Ascending aorta (tissue), 2 donors: ENCODE measurements at places on chromosomes 6 and 20.

DNA sequence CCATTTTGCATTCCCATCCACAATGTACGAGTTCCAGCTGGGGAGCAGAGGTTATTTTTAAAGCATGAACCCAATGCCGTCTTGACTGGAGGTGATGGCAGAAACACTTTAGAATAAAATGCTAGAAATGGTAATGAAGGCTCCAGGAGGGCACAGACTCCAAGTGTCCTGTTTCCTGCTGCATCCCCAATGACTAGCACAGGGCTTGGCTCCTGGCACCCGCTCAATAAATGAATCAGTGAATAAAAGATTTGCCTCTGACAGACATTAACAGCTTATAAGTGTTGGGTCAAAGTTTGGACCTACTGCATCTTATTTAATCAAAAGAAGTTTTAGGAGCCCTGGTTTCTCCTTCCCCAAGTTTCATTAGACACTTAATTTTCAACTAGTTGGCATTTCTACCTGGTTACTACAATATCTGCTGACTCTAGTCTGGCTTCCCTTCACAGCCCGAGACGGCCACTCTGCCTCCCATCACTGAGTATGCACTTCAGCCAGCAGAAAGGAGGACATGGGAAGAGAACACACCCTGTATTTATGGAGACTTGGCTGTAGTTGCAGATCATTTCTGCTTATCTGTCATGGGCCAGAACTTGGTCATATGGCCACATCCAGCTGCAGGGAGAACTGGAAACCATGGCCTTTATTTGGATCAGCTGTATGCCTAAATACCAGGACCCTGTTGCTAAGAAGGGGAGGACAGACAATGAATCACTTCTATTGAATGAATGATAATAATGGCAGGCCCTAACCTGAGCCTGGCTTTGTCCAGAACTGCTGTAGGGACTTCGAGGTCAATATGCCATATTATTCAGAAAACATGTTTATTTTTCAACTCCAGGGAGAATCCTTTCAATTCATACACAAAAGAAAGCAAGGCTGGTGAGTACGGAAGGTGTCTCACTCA lies 63.1 kb downstream of the TTI1 start:
- H3K27ac ChIP-seq: no peak overlapping the region
- H3K4me3 ChIP-seq: no peak overlapping the region
- no peak for DNase-seq
- no peaks in the 10 kb centered on the region for H3K4me1 ChIP-seq

GRCh38 chr20:57693002-57693582 lies 16.7 kb downstream of the PMEPA1 start:
- peak overlapping the region; percentile 77 for H3K27ac ChIP-seq
- peaks cover 51% of the 10 kb centered on the region for H3K4me1 ChIP-seq
- no peak for DNase-seq
- H3K4me3 ChIP-seq: no peak overlapping the region
- no peaks in the 10 kb centered on the region for H3K27me3 ChIP-seq

DNA sequence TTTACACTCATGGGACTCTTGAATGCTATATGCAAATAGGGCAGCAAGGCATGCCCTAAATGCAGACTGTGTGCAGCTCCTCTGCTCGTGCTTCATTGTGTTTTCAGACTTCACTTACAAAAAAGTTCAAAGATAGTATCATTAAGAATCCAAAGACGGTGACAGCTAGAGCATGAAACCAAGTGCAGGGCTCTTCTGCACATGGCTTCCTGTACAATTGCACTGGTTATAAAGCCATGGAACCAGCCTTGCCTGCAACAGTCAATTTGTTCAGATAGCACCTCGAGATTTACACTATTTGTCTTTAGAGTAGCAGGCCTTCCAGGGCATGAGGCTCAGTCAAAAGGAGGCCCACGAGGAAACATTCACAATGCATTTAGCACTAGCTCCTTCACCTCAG lies 35.6 kb downstream of the RFPL4B start:
- no peaks in the 10 kb centered on the region for H3K4me1 ChIP-seq
- no peaks in the 10 kb centered on the region for H3K27me3 ChIP-seq
- no peak overlapping the region for H3K27ac ChIP-seq

DNA sequence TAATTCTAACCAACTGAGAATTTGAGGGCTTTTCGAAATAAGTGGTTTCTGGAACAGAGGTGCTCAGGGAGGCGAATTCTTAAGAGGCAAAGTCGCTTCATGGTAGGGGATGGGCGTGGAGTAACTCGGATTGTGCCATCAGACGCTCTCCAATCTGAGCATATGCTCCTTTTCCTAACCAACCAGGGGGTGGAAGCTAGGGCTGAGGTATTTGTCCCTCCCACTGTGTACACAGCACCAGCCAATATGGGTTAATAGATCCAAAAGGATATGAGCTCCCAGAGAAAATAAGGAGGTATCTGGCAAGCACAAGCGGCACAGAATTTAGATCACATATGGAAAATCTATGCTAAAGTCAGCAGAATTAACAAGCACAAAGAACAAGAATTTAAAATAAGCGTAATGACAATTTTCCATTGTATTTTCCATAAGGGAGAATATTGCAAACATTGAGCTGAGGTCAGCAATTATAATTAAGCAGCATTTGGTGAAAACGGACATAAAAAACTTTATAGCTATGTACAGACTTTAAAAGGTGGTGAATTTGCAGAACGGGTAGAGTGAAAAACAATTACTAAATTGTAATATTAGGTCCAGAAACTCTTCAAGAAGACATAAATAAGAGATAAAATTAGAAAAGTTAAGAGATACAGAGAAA lies 55.0 kb upstream of the PHACTR1 start:
- H3K27ac ChIP-seq: no peak overlapping the region
- no peaks in the 10 kb centered on the region for H3K4me1 ChIP-seq
- no peaks in the 10 kb centered on the region for H3K27me3 ChIP-seq

- H3K4me3 ChIP-seq: no peak overlapping the region
- no peaks in the 10 kb centered on the region for H3K27me3 ChIP-seq
- no peak overlapping the region for H3K27ac ChIP-seq
- H3K36me3 ChIP-seq: no peaks in the 10 kb centered on the region
- peak; percentile 19 for DNase-seq
Observed at GRCh38 chr20:64138276-64138815, 25.9 kb upstream of the MYT1 start.

GRCh38 chr6:148934539-148934938 lies 187.7 kb downstream of the UST start:
- no peak overlapping the region for H3K4me3 ChIP-seq
- H3K4me1 ChIP-seq: no peaks in the 10 kb centered on the region
- DNase-seq: peak; percentile 69
- H3K27me3 ChIP-seq: no peaks in the 10 kb centered on the region
- H3K36me3 ChIP-seq: no peaks in the 10 kb centered on the region

GRCh38 chr6:19997104-19997503 lies 159.9 kb downstream of the ID4 start:
- H3K27ac ChIP-seq: no peak overlapping the region
- no peaks in the 10 kb centered on the region for H3K27me3 ChIP-seq
- no peaks in the 10 kb centered on the region for H3K4me1 ChIP-seq
- H3K4me3 ChIP-seq: no peak overlapping the region
- no peak for DNase-seq

DNA sequence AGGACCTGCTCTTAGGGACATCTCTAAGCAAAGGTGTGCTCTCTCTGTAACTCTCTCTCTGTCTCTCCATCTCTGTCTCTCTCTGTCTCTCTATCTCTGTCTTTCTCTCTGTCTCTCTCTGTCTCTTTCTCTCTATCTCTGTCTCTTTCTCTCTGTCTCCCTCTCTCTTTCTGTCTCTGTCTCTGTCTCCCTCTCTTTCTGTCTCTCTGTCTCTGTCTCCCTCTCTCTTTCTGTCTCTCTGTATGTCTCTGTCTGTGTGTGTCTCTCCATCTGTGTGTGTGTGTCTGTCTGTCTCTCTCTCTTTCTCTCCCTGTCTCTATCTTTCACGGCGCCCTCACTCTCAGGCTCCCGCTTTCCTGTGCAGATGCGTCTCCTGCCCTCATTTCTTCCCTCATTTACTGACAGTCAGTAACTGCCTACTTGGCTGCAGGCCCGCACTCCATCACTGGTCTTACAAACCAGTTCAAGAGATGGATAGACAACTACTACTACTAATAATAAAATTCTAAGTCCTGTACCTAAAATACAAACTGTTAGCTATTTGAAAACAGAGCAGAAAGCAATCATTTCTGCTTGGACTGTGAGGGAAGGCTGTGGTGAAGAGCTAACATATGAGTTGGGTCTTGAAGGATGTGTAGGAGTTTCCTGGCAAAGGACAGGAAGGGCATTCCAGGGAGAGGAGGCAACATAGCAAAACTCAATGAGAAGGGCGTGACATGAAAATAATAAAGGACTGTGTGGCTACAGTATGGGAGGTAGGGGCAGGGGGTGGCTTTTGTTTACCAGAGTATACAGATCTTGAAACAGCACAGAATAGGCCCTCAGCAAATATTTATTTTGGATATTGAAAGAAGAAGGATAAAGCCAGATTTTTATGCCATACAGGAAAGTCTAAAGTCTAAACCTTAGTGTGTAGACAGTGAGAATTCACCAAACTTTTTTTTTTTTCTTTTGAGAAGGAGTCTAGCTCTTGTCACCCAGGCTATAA lies 67.8 kb upstream of the TAB2 start:
- H3K4me1 ChIP-seq: no peaks in the 10 kb centered on the region
- DNase-seq: no peak
- no peaks in the 10 kb centered on the region for H3K27me3 ChIP-seq
- no peaks in the 10 kb centered on the region for H3K36me3 ChIP-seq
- no peak overlapping the region for H3K4me3 ChIP-seq

DNA sequence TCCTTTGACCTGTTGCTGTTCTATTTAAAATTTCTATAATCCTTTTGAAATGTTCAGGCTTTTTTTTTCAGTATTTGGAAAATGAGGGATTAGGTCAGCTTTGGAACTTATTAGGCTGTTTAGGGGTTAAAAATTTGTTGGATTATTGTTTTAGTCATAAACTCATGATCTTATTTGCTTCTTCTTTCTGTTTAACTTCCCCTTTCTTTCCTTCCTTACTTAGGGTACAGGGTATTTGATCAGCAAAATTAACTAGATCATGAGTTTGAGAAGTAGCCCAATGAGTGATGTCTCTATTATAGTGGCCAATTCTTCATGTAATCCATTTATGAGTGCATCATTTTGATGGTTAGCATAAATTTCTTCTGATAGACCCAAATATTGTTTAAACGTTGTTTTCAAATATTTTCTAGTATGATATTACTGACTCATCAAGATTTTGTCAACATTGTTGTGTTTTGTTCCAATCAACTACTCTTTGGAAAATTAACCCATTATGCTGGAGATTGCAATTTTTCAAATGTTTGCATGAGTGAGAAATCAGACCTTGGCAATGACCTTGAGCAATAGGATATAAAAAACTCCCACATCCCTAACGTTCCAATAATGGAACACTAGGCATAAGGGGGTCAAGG lies 94.4 kb downstream of the OTOR start:
- H3K36me3 ChIP-seq: no peaks in the 10 kb centered on the region
- no peaks in the 10 kb centered on the region for H3K4me1 ChIP-seq
- H3K27ac ChIP-seq: no peak overlapping the region
- DNase-seq: no peak
- H3K27me3 ChIP-seq: no peaks in the 10 kb centered on the region

- H3K27me3 ChIP-seq: no peaks in the 10 kb centered on the region
- DNase-seq: no peak
- no peak overlapping the region for H3K27ac ChIP-seq
- H3K36me3 ChIP-seq: peaks cover 18% of the 10 kb centered on the region
Observed at GRCh38 chr6:96542702-96543101, 20.2 kb upstream of the FHL5 start.

GRCh38 chr6:28816339-28816908 lies 107.4 kb downstream of the TRIM27 start:
- no peak overlapping the region for H3K27ac ChIP-seq
- DNase-seq: no peak
- no peaks in the 10 kb centered on the region for H3K36me3 ChIP-seq
- H3K27me3 ChIP-seq: no peaks in the 10 kb centered on the region

GRCh38 chr6:165404296-165404695 lies 94.9 kb upstream of the C6orf118 start:
- H3K27me3 ChIP-seq: no peaks in the 10 kb centered on the region
- no peaks in the 10 kb centered on the region for H3K4me1 ChIP-seq
- H3K27ac ChIP-seq: no peak overlapping the region
- H3K36me3 ChIP-seq: no peaks in the 10 kb centered on the region

GRCh38 chr6:143601504-143601903 lies 76.3 kb upstream of the PHACTR2 start:
- no peaks in the 10 kb centered on the region for H3K36me3 ChIP-seq
- no peak for DNase-seq
- H3K27me3 ChIP-seq: no peaks in the 10 kb centered on the region
- H3K27ac ChIP-seq: no peak overlapping the region

DNA sequence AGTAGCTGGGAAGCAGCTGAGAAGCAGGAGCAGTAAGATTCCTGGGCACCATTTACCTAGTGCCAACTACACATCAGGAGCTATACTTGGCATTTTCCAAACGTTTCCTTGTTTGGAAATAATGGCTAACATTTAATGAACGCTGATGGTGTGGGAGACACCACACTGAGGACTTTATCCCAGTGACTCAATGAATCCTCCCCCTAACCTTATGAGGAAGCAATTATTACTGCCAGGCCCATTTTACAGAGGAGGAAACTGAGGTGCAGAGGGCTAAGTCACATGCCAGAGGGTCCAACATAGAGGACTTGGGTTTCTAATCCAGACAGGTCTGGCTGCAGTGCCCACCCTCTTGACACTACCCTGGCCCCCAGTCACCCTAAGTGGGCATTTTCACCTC lies 6.1 kb downstream of the PTGIS start:
- peak overlapping the region; percentile 94 for H3K4me3 ChIP-seq
- DNase-seq: no peak
- no peaks in the 10 kb centered on the region for H3K27me3 ChIP-seq
- H3K36me3 ChIP-seq: peaks cover 15% of the 10 kb centered on the region
- peaks cover 26% of the 10 kb centered on the region for H3K4me1 ChIP-seq
- H3K27ac ChIP-seq: peak overlapping the region; percentile 97

DNA sequence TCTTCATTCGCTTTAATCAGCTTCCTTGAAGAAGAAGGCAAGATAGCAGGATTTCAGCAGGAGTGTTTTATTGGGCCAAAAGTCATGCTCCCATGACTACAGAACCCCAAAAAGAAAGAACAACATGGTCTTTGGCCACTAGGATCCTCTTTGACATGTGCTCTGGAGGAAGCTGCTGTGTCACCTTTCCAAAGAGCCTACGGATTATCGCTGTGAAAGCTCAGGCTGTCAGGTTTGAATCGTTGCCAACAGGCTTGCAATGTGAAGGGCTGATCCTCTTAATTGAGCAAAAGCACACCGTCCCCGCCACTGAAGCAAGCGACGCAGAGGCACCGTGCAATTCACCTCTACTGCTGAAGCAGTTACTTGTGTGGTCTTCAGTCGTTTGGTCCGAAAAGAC lies 29.0 kb downstream of the MYLIP start:
- no peak overlapping the region for H3K4me3 ChIP-seq
- no peak for DNase-seq
- no peak overlapping the region for H3K27ac ChIP-seq
- no peaks in the 10 kb centered on the region for H3K27me3 ChIP-seq
- no peaks in the 10 kb centered on the region for H3K36me3 ChIP-seq
